RCC 7860 (cell line): ENCODE measurements at places on chromosomes 6 and 20.

DNA sequence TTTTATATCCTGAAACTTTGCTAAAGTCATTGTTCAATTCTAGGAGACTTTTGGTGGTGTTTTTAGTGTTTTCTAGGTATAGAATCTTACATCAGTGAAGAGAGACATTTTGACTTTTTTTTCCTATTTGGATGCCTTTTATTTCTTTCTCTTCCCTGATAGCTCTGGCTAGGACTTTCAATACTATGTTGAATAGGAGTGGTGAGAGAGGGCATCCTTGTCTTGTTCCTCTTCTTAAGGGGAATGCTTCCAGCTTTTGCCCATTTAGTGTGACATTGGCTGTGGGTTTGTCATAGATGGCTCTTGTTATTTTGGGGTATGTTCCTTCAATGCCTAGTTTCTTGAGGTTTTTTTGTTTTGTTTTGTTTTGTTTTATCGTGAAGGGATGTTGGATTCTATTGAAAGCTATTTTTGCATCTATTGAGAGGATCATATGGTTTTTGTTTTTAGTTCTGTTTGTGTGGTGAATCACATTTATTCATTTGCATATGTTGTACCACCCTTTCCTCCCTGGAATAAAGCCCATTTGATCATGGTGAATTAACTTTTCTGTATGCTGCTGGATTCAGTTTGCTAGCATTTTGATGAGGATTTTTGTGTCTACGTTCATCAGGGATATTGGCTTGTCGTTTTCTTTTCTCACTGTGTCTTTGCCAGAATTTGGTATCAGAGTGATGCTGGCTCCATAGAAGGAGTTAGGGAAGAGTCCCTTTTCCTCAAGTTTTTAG lies 540.1 kb upstream of the FLRT3 start:
- no peak for DNase-seq

GRCh38 chr6:127858727-127859391 lies 42.0 kb downstream of the THEMIS start:
- DNase-seq, result no peak

DNA sequence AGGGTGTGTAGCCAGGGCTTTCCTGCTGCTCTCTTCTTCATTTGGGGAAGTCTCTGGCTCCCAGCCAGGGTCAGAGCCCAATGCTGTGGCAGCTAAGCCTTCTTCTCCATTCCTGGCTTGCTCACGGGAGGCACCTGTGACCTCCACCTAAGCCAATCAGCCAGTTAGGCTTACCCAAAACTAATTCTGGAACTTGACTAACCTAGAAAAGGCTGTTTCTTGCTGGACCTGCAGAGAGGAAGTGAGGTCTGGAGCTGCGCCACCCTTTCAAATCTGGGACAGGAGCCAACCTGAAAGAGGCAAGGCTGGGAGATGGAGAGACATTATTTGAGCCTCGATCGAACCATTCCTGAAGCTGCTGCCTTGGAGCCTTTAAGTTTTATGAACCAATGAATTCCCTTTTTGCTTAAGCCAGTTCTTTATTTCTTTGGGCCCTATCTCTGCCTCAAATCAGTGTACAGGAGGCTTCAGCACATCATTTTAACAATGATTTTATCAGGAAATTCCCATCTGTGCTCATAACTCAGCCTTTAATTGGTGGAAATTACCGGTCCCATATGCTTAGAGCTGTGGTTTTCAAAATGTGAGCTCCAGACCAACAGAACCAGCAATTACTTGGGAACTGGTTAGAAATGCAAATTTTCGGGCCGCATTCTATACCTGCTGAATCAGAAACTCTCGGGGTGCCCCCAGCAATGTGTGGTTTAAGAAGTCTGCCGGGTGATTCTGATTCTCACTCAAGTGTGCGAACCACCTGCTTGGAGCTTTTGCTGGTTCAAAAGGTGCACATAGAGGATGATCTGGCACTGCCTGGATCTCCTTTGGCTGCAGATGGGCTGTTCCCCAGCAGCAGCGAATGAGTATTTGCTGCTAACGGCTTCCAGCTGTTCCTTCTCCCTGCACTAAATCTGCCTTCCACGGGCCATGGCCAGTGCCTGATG lies 97.4 kb upstream of the RNF24 start:
- DNase-seq, result no peak

GRCh38 chr6:79330704-79331103 lies 96.2 kb upstream of the HMGN3 start:
- DNase-seq, result no peak

DNA sequence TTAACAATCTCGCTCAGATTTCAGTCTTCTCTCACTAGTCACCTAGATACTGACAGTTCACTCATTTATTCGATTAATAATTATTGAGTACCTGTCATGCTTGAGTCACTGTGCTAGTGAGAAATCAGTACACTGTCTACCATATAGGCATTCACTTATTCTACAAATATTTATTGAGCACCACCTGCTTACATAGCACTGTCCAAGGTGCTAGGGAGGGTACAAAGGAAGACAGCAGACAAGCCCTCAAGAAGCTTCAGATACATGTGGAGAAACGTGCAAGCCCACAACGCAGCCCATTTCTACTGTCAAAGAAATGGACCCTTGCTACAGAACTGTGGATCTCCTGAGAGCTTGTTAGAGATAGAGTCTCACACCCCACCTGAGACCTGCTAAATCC lies 85.1 kb upstream of the SNAP25 start:
- DNase-seq, result no peak

DNA sequence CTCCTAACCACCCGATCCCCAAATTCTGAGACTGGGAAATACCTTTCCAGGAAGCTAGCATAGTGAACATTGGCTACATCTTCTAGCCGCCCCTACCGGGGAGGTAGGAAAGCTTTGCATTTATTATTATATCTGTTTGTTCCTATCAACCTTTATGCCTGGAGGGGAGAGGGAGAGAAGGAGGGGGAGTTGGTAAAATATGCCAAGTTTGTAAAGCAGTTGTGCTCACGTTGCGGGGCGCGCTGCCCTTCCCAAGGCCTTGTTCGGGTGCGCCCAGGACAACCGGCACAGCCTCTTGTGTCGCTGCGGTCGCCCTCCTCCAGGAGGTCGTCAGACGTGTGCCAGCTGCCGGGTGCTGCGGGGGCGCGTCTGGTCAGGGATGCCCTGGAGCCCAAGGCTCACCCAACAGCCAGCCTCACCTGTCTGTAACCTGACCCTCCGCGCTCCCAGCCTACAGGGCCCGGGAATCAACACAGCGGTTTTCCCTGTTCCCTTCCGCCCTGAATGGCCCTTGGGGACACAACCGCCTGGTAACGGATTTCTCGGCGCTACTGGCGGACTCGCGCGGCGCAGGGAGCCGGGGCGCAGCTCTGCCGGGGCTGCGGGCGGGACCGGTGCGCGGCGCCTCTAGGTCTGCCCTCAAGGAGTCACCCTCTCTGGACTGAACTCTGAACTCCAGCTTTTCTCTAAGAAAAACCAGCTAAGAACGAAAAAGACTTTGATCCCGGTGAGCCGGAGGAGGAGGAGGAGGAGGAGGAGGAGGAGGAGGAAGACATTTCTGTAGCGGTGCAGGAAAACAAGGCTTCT lies 1.1 kb upstream of the OVOL2 start:
- DNase-seq, result no peak

GRCh38 chr6:125346926-125347563 lies 45.3 kb upstream of the HDDC2 start:
- DNase-seq, result no peak
